ENCODE measurements at places on chromosomes 12 and 14. TPM values are rescaled to one million over a fixed set of nuclear protein-coding genes. Genes with fewer than 3 reads are reported as not detected.

GRCh38 chr14:33773205-33774030, 177.5 kb downstream of the EGLN3 start:
- DNase-seq, result no peak

DNA sequence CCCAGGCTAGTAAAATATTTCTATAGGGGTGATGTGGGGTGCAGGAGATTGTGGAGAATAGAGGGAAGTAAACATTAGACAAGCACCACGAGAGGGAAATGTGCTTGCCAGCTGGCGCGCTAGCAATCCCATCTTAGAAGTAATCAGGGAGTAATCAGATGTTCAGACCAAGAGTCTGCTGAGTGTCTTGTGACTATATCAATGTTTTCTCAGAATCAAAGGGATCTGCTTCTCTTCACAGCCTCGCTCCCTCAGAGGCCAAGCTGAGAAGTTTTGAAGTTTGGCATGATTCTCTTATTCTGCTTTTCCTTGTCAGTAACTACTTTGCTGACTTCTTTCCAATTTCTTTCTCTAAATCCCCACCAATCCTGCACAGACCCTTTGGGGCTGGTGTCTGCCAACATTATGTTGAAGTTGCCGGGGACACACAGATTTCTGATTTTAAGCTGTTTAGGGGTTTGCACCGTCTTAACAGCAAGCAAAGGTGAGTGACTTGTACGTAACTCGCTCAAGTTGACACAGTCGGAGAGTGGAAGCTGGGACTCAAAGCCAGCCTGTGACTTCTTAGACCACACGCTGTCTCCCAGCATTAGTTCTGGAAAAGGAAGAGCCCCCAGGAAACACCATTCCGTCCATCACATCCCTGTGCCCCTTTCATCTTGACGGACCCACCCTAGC, 22.0 kb upstream of the TSPAN9 start:
- DNase-seq, result no peak

- no peak for DNase-seq
Observed at GRCh38 chr14:65632487-65632886, 220.0 kb downstream of the FUT8 start.

The AMN1 gene
- total RNA-seq, result 6.3 TPM

DNA sequence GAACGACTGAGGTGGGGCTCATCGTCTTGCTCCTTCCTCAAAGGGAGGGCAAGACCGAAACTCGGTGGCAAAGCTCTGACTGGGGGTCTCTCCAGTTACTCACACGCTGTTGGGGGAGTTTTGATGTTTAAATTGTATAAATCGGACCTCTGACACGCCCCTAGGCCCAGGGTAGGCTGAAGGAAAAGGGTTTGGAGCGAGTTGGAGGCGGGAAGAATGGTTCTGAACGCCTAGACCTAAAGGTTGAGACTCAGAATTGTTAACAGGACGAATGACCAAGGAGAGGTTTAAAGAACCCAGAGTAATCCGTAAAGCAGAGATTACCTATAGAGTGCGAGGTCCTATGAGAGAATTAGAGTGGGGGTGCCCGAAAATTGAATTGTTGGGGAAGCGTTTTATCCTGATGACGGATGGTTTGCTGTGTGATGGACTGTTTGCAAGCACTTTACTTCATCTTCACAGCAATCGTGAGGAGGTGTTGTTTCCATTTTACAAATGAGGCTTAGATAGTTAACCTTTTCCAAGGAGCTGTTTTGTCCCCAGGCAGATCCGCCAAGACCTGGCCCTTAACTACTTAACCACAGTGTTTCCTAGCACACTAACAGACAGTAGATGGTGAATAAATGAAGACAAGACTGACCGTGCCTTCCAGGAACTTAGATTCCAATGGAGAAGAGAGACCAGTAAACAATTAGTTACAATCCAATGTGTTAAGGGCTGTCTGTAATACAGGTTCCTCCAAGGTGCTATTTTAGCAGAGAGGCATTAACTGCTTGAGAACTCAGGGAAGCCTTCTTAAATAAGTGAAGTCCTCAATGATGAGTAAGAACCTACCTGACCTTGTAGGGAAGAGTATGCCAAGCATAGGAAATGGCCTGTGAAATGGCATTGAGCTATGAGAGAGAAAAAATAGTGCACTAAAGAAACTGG, 929 bp upstream of the UBE2N start:
- peak; percentile 4 for DNase-seq

GRCh38 chr12:68675101-68675842, 11.5 kb upstream of the NUP107 start:
- peak; percentile 44 for DNase-seq

- peak; percentile 32 for DNase-seq
Observed at GRCh38 chr14:33617154-33617553, 333.7 kb downstream of the EGLN3 start.

- no peak for DNase-seq
Observed at GRCh38 chr14:104314251-104314941, 176.0 kb downstream of the KIF26A start.

The PCED1B gene
- not detected for total RNA-seq

The LAG3 gene
- not detected for total RNA-seq

DNA sequence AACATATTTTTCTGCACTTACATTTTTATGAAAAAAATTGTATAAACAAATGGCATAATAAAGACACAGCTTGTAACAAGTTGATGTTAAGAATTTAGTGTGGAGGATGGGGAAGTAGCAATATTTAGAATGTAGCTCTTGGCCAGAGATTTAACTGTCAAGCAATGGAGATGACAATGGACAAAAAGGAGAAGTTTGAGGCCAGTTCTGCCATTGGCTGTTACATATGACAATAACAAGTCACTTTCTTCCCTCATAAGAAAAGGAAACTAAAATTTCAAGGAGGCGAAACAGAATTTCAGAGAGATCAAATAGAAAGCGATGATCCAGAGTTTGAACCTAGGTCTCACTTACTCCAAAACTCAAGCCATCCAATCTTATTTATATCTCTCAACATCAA, 122.8 kb upstream of the CCDC175 start:
- no peak for DNase-seq

The CCDC175 gene
- total RNA-seq, result not detected

DNA sequence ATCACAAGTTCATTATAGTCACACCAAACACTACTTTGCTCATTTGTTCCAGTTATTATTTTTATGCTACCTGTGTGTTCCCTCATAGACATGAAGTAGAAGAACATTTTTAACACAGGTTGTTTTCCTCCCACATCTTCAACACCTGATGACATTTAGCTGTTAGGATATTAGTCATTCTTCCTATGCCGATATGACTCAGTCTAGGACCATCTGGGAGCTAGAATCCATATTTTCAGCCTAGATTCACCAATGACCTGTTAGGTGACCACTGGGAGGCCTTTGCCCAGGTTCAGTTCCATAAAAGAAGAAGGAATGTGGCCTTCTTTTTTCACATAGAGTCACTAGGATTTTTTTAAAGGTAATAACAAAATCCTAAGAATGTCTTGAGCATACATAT, 222.8 kb downstream of the C12orf42 start:
- no peak for DNase-seq

The BCL11B gene
- total RNA-seq, result not detected

- DNase-seq, result peak; percentile 24
Observed at GRCh38 chr14:33377596-33378390, 439.1 kb downstream of the NPAS3 start.

DNA sequence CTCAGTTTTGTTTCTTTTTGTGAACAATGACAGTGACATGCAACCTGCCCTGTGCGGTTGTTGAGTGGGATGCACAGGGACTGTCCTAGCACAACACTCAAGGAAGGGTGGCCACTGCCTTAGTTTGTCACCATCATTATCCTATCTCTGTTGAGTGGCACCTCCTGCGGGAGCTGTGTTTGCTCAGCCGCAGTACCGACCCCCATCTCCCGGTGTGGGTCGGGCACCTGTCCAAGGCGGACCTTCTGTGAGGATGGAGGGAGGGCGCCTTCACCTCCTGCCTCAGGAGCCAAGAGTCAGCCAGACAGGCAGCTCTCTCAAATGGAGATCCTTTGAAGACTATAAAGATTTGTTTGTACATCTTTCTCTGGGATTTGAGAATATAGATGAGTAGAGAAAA, 142.1 kb downstream of the TSPAN9 start:
- no peak for DNase-seq

- no peak for DNase-seq
Observed at GRCh38 chr12:132529906-132530305, 40.0 kb downstream of the FBRSL1 start.

DNA sequence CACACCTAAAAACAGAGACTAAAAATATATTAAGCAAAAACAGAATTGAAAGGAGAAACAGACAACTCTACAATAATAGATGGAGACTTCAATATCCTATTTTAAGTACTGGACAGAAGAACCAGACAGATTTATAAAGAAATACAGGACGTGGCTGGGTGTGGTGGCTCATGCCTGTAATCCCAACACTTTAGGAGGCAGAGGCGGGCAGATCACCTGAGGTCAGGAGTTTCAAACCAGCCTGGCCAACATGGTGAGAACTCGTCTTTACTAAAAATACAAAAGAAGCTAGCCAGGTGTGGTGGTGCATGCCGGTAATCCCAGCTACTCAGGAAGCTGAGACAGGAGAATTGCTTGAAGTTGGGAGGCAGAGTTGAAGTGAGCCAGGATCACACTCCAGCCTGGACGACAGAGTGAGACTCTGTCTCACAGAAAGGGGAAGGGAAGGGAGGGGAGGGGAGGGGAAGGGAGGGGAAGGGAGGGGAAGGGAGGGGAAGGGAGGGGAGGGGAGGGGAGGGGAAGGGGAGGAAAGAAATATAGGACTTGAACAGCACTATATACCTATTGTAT, 53.0 kb downstream of the CDK17 start:
- no peak for DNase-seq

- no peak for DNase-seq
Observed at GRCh38 chr14:75022655-75023054, 19.9 kb downstream of the EIF2B2 start.

The PLEKHG3 gene
- total RNA-seq, result 99.4 TPM

The VSX2 gene
- not detected for total RNA-seq

- peak; percentile 16 for DNase-seq
Observed at GRCh38 chr12:32501835-32502333, 102.5 kb downstream of the FGD4 start.

DNA sequence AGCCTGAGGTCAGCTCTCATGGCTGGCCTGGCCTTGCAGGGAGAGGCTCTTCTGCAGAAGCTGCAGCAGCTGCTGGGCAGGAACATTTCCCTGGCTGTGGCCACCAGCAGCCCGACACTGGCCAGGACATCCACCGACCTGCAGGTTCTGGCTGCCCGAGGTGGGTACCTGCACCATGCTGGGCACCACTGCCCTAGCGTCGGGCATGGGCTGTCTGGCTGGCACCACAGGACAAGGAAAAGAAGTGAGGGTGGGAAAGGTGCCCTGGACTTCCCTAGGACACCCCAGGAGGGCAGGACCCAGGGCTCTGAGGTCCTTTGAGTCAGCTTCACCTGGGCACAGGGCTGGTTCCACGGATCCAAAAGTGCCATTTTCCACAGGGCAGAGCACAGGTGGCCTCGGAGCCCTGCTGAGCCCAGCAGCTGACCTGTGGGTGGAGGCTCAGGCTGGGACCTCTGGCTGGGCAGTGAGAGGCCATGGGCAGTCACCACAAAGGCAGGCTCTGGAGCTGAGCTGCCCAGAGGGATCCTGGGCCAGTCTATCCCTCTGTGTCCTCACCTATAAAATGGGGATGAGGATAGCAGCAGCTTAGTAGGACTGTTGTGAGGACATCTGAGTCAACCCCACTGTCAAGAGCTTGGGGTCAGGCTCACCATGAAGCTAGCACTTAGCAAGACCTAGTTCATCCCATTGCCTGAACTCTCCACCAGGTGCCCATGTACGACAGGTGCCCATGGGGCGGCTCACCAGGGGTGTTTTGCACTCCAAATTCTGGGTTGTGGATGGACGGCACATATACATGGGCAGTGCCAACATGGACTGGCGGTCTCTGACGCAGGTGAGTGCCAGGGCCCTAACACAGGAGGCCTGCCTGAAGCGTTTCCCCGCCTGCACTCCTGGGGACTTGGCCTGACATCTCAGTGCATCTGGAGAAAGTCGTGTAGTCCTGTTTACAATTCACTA, 4.9 kb downstream of the PLD4 start:
- DNase-seq, result no peak

The CAPZA3 gene
- not detected for total RNA-seq

- DNase-seq, result no peak
Observed at GRCh38 chr14:33972583-33973081, 21.8 kb upstream of the EGLN3 start.

GRCh38 chr14:80862541-80862940, 79.0 kb downstream of the CEP128 start:
- no peak for DNase-seq

GRCh38 chr12:51373187-51373586, 18.0 kb downstream of the GALNT6 start:
- DNase-seq, result no peak

GRCh38 chr14:75236467-75236866, 42.2 kb upstream of the FOS start:
- DNase-seq, result no peak

- DNase-seq, result no peak
Observed at GRCh38 chr12:68416826-68417225, 84.7 kb upstream of the MDM1 start.

GRCh38 chr12:91574391-91574790, 391.8 kb upstream of the DCN start:
- no peak for DNase-seq

The TUNAR gene
- total RNA-seq, result 5.4 TPM

The TMEM229B gene
- not detected for total RNA-seq

DNA sequence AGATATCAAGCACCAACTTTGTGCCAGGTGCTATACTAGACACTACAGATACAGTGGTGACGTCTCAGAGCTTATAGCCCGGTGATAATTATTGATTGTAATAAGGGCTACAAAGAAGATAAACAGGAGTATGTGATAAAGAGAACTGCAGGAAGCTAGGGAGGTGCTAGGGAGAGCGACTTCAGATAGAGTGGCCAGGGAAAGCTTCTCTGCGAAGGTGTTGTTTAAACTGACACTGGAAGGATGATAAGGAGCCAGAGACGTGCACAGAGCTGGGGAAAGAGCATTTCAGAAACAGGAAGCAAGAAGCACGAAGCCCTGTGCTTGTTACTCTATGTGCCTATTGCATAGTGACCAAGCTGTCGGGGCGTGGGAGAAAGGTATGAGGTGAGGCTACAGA, 48.1 kb upstream of the OTX2 start:
- no peak for DNase-seq

DNA sequence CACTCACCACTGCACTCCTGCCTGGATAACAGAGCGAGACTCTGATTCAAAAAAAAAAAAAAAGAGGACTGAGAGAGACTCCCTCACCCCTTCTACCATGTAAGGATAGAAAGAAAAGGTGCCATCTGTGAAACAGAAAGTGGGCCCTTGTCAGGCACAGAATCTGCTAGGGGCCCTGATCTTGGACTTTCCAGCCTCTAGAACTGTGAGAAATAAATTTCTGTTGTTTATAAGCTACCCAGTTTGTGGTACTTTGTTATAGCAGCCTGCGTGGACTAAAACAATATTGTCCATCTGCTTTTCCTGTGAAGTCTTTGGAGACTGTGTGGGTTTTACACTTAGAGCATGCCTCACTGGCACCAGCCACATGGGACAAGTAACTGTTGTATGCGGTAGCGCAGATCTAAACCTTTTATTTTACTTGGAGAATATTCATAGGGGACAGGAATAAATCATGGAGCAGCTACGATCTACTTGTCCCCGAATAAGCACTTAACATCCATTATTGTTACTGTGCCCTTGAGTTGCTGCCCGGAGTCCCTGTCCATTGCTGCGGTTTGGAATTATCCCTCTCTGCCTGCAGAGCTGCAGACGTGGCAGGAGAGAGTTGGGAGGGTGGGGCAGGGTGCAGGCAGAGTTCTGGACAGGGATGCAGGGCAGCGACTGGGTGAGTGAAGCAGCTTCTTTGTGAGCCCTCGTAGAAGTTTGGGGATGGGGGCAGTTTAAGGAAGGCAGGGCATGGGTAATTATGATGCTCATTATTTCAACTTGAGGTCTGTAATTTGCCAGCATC, 52.4 kb upstream of the STON2 start:
- DNase-seq, result no peak

- DNase-seq, result no peak
Observed at GRCh38 chr14:104447750-104448149, 131.8 kb upstream of the C14orf180 start.

The HSPA2 gene
- total RNA-seq, result 42.5 TPM
